ENCODE measurements at places on chromosomes 1 and 21.
A peak's percentile ranks its signal among the peaks of the same experiment; 100 is the strongest.

- DNase-seq: no peak
Observed at GRCh38 chr21:42379426-42380215, 13.3 kb upstream of the TFF1 start.

DNA sequence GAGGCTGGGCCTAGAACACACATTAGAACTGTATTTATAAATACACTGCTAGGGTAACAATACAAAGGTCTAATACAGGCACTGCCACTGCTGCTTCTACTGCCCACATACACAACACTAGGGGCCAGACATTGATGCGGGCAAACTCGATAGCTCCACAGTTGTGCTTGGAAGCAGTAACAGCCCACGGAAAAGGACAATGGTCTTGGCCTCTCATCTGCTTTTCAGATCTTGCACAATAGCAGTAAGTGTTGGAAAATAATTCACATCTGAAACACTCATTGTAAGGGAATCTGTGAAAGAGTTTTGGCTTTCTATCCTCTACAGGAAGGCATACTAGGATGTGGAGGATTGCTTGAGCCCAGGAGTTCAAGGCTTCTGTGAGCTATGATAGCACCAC lies 6.9 kb upstream of the SPOCD1 start:
- no peak for DNase-seq

DNA sequence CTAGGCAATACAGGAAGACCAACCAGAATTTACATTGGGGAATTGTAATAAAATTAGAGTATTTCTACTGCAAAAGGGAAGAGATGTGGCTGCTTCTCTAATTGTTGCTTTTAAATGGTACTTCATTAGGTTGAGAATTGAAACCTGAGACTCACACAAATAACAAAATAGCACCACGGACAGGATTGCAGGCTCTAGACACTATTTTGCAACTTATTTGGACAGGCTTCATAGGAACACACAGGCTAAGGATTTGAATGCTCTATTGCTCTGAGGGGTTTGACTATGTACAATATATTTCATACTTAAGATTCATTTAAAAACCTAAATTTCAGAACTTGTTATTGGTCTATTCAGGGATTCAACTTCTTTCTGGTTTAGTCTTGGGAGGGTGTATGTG lies 79.6 kb downstream of the ATP1B1 start:
- no peak for DNase-seq

- no peak for DNase-seq
Observed at GRCh38 chr1:17933971-17934370, 173.6 kb upstream of the IGSF21 start.

DNA sequence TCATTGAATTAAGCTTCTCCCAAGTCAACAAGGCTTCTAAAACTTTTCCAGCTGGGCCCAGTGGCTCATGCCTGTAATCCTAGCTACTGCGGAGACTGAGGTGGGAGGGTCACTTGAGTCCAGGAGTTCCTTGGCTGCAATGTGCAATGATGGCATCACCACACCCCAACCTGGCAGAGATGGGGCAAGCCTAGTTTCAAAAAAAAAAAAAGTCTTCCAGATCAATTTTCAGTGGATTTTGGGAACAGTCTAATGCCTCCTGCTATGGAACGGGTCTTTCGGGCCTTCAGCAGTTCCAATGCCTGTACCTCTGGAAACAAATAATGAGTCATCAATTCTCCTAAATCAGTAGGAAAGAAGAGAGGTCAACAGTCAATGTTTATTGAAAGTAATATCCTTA lies 38.0 kb downstream of the FMO4 start:
- DNase-seq: no peak

GRCh38 chr1:8097077-8097799 lies 71.1 kb upstream of the ERRFI1 start:
- no peak for DNase-seq

- DNase-seq: no peak
Observed at GRCh38 chr1:32047701-32048100, 25.0 kb upstream of the TMEM39B start.

DNA sequence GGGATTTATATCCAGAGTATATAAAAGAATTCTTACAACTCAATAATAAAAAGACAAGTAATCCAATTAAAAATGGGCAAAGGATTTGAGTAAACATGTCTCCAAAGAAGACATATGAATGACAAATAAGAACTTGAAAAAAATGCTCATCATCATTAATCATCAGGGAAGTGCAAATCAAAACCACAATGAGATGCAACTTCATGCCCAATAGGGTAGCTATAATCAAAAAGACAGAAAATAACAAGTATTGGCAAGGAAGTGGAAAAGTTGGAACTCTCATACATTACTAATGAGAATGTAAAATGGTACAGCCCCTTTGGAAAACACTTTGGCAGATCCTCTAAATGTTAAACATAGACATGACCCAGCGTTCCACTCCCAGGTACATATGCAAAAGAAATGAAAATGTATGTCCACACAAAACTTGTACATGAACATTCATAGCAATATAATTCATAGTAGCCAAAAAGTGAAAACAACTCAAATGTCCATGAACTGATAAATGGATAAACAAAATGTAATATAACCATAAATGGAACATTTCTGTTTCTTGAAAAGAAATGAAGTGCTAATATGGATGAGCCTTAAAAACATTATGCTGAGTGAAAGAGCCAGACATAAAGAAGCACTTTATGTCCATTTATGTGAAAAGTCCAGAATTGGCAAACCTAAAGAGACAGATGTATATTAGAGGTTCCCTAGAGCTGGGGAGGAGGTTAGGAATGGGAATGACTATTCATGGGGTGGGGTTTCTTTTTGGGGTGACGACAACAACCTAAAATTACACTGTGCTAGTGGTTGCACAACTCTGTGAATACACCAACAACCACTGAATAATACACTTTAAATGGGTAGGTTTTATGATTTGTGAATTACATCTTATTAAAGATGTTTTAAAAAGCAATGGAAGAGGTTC lies 259.7 kb downstream of the RHOU start:
- DNase-seq: no peak

DNA sequence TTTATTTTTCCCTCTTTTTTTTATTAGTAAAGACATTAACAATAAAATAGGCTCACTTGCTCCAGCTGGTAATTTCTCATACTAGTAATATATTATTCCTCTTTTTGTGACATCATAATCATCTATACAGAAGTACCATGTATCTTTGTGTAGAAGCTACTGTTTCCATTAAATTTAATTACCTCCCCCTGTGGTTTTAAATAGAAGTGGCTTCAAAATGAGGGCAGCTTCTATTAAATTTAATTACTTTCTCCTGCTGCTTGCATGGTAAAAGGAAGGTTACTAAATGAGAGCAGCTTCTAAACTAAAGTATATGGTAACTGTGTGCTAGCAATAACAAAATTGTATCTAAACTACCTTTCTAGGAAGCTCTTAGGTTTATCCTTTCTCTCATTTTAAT lies 94.0 kb downstream of the DPYD start:
- DNase-seq: no peak

GRCh38 chr21:43850728-43851295 lies 14.2 kb upstream of the AGPAT3 start:
- DNase-seq: no peak

- DNase-seq: peak; percentile 5
Observed at GRCh38 chr1:42259059-42259738, 75.8 kb downstream of the FOXJ3 start.

DNA sequence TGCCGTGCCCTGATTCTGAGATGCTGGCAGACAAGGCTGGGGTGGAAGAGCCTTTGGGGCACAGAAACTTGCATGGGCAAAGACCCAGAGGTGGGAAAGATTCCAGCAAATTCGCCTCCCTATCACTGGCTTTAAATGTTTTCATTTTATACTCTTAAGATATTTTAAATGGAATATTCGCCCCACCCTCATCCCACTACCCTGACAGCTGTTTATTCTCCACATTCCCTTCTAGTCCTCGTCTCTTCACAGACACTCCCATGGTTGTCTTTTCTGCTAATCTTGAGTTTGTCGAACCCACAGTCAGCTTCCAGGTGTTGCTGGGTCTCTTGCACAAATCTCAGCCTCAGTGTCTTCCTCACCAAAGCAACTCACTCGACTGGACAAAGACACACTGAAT lies 245.0 kb downstream of the KAZN start:
- DNase-seq: no peak

- no peak for DNase-seq
Observed at GRCh38 chr21:44515359-44516165, 24.4 kb downstream of the KRTAP10-1 start.

- peak; percentile 38 for DNase-seq
Observed at GRCh38 chr1:99004254-99004860, 304 bp downstream of the PLPPR5 start.

DNA sequence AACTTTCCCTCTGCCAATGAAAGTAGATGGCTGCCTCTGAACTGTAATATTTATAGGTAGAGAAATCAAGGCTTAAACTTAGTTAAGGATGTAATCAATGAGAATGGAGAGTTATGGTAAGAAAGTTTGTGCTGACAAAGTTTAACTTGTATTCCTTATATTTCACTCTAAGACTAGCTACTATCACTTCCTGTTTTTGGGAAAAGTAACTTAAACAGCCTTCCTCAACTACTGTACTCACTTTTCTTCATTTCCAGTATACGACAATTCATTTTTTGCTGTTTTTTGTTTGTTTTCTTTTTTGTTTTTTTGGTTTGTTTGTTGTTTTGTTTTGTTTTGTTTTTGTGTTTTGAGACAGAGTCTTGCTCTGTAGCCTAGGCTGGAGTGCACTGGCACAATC lies 3.7 kb downstream of the RGS18 start:
- DNase-seq: no peak

- no peak for DNase-seq
Observed at GRCh38 chr1:87226341-87226760, 102.3 kb upstream of the LMO4 start.

DNA sequence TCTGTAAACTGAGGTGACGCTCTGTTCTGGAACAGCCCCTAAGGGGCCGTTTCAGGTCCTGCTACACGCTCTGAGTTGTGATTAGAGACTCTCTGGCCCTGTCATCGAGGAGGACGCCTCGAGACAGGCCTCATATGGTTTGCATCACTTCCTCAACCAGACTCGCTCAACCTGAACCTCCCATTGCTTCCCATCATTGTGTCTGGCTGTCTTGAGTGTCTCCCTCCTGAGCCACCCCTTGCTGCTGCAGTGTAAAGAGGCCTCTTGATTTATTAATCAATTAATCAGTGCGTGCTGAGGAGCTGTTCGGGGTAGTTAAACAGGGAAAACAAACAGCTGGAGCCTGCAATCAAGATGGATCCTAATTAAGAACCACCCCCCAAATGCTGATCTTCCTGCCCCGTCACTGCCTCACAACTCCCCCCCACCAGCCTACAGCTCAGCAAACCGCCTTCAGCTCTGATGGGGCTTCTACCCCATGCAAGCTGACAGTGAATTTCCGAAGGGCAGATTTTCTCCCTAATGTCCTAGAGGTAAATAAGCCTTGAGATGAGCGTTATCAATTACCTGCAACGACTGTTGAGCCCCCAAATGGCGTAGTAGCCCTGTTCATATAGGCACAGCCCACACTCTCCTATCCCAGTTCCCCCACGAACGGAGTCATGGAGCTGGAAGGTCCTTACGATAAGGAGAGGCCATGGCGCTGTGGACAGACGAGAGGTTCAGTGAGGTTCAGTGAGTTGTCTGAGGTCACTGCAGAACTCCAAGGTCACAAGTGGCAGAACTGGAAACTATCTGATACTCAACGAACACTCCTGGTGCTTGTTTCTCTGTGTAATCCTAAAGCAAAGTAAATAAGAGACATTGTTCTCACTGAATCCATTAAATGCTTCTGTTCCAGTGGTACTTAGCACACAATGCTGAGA lies 210.6 kb downstream of the KIF26B start:
- DNase-seq: no peak

- DNase-seq: no peak
Observed at GRCh38 chr1:30146448-30146847, 576.9 kb downstream of the MATN1 start.

GRCh38 chr1:56979986-56980755 lies 14.4 kb upstream of the C8B start:
- no peak for DNase-seq

DNA sequence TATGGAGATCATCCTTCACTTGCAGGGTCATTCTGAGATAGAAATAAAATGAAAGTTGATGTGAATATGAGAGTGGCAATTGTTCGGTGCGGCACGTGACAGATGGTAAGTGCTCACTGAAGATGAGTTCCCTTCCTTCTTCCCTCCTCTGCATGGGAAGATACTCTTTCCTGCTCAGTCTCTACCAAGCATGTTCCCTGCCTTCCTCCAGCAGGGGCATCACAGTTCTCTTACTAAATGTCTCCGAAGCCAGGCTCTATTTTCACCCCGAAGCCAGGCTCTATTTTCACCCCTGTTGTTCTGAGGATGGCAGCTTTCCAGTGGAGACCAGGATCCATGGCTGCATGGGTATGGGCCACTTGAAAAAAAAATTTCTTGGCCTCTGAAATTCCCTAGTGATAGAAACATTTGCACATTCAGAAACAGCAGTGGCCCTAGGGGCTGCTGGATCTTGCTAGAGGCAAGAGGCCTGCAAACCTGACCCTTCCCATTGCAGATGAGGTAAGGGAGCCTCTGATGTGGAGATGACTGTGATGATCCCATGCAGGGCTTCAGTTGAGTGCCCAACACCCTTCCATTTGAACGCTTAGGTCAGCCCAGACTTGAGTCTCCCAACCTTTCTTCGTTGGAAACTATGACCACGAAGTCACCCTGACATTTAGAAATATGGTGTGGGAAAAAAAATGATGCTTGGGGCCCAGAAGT lies 123.7 kb upstream of the HMGB4 start:
- DNase-seq: no peak

DNA sequence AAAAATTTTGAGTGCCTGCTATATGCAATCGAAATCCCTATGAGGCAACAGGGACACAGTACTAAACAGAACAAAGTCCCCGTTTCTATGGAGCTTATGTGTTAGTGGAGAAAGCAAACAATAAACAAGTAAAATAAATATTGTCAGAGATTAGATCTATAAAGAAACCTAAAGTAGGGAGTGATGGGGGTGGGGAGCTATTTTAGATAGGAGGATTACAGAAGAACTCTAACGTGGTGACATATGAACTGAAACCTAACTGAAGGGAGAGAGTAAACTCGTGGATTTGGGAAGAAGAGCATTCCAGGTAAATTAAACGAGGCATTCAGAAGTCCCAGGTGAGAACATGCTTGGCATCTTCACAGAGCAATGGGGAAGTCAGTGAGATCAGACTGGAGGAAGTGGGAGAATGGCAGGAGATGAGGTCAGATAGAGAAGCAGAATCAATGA lies 154.5 kb downstream of the DENND1B start:
- DNase-seq: no peak

DNA sequence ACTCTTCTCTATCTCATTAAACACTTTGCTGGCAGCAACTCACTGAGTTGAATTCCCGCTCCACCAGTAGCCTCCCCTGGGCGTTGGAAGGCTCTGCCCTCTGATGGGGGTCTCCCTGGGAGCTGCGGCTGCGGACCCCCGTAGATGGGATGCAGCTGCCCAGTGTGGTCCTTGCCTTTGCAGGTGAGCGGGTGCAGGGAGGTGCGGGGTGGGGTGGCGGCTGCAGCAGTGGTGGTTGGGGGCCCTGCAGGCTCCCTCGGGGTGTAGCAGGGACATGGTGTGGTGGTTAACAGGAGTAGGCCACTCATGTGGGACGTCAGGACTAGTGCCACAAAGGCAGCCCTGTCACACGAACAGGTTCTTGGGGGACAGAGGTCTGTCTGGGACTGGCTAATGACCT lies 42.0 kb downstream of the GALNT2 start:
- DNase-seq: no peak
